Activated T-helper 1 cell treated with anti-CD3 and anti-CD28 coated beads, Interleukin-2, amount 50 U/mL, for 16 hours (primary cell): ENCODE measurements at places on chromosomes 1 and 21.

GRCh38 chr1:205046870-205047269 lies 3.9 kb downstream of the CNTN2 start:
- no peak for DNase-seq

DNA sequence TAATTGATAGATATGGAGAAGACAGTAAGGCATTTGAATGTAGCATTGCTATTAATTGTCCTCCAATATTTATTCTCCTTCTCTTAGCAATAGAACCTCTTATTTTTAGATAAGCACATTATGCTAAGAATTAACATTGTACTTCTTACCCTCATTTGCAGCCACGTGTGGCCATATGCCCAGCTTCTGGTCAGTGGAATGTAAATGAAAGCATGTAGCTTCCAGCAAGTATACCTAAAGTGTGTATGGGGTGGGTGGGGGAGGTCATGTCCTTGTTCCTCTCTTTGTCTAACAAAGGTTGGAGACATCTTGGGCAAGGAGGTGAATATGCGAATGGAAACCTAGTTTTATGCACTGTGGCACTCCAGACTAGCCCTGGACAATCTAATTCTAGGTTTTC lies 133.6 kb upstream of the HMCN1 start:
- no peak for DNase-seq

DNA sequence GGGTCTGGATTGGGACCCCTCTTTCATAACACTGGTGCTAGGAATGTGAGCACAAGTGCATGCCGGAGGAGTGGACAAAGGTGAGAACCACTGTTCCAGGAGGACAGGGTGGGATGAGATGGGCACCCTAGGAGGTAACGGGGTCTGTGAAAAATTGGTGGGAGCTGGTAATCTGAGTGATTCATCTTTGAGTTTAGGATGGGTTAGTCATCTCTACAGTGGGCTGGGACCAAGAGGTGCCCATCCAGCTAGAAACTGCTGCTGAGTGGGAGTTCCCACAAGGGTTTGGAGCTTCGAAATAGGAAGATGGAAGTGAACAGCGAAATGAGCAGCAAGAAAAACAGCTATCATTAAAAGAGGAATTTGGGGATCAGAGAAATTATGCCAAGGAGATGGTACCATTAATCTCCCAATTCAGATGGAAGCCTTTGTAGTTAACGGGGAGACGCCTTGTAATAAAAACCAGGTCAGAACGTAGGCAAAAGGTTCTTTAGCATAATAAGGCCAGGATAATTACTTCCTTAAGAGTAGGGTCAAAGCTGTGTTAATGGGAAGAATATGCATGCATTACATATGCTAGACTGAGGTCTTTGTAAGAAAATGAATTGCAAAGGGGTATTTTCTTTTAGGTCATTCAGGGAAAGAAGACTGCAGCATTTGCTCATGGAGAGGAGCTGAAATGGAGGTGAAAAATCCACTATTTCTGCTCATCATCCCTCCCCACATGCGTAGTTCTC lies 55.5 kb downstream of the OLFML3 start:
- DNase-seq = no peak

DNA sequence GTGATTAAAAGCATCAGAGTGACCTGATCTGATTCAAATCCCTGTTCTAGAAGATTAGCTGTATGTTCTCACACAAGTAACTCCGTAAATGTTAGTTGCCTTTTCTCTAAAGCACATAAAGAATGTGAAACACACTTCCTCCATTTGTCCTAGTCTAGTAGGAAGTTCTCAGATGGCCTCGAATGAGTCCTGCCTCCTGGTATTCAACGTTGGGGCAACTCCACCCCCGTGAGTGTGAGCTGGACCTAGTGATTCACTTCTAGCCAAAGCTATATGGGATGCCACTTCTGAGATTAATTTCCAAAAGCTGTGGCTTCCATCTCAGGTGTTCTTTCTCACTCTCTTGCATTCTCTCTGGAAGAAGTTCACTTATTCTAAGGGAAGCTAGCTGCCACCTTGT lies 267.6 kb downstream of the GPATCH2 start:
- DNase-seq = no peak

- DNase-seq = no peak
These were observed 131.1 kb upstream of the WNT4 start for GRCh38 chr1:22273686-22274681.

DNA sequence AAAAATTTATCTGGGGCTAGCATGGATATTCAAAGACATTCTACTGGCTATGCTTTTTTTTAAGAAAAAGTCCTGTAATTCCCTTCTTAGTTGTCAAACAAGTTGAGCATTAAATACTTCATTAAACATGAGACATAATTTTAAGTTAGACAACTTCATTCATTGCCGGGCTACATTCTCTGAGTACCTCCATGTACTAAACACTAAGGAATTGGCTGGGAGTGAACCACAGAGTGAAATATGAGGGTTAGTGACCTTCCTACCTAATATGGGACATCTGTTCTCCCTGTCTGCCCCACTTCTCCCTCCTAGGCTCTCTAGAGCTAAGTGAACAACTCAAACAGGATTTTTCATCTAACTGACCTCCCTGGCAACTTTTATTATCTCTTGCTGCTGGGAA lies 370.4 kb downstream of the VAV3 start:
- DNase-seq = no peak

- DNase-seq = no peak
These were observed 1.9 kb upstream of the MFN2 start for GRCh38 chr1:11978301-11978700.

DNA sequence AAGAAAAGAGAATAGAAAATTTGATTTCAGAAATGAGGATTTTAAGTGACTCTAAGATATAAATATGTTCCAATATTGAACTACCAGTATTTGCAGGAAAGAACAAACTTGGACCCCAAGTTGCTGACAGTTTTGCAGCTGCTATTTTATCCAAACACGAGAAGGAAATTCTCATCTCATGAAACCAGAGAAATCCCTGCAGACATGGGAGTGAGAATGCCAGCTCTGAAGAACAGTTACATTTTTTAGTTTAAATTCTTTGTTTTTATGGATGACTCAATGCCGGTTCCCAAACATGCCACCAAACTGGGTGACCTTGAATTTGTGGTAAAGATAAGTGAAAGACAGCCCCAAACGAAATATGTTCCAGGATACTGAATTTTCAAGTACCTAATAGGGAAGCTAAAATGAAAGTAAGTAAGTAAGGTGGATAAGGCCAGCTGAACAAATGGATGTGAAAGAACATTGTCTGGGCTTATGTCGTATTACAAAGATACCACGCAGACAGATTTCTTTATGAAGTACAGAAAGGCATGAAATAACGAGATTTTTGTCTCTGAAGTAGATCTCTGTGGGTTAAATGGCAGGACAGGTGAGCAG lies 19.9 kb downstream of the TLR5 start:
- no peak for DNase-seq

- no peak for DNase-seq
These were observed at the start of gene DRAXIN for GRCh38 chr1:11691302-11691914. Gene DRAXIN, plus strand, starts transcription at chr1:11691710. Its CDS starts 14,549 bp downstream, at chr1:11706259.

GRCh38 chr1:220952961-220953643 lies 73.9 kb downstream of the HLX start:
- DNase-seq = no peak

DNA sequence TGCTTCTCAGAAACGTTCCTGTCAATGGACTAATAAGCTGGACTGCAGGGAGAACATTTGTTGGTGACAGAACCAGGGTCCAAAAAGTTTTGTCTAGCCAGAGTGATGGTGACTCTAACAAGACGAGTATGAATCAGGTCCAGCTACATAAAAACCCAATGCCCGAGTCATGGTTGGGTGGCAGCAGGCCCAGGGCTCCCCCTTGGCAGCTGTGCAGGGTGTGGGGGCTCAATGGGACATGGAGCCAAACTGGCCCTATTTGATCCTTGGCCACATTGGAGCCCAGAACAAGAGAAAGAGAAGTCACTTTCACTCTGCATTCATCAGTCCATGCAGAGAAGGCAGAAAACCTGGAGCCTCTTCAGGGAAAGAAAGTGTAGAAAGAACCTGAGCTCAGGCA lies 37.9 kb upstream of the TENT5C start:
- DNase-seq = no peak

- no peak for DNase-seq
These were observed 35.5 kb upstream of the TTC22 start for GRCh38 chr1:54836594-54836993.

GRCh38 chr1:117654493-117655219 lies 48.8 kb downstream of the TENT5C start:
- DNase-seq = no peak

DNA sequence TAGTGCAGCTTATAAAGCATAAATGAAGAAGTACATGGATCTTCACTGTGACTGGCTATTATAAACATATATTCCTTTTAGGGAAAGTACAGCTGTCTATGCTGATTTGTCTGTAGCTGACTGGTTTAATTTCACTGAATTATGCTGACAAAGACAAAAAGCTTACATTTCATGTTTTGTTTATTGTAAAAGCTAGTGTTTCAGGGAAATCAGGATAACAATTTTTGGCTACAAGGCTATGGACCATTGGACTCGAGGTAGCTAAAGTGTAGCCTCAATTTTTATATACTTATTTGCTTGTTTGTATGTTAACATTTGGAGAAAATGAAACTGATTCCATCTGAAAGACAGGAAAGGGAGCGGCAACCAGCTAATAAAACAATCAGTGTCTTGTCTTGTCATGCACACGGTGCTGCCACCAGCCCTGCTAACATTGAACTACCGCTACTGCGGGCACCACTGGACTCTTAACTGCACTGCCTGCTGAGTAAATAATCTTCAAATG lies 480.2 kb downstream of the COL11A1 start:
- no peak for DNase-seq

DNA sequence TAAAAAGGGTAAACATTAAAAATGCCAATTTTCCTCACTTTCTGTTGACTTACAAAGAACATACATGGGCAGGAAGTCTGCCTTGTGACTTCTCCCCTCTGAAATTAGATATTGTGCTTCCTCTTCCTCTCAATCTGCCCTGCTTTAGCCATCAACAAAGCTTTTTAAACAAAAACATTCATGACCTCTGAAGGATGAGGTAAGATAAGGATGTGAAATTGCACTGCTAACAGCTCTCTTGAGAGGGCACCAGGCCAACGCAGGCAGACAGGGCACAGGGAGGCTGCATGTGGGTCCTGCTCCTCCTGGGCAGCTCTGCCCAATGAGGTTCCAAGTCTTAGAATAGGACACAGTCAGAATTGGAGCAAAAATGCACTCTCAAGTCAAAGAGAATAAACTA lies 62.1 kb downstream of the DEGS1 start:
- no peak for DNase-seq

DNA sequence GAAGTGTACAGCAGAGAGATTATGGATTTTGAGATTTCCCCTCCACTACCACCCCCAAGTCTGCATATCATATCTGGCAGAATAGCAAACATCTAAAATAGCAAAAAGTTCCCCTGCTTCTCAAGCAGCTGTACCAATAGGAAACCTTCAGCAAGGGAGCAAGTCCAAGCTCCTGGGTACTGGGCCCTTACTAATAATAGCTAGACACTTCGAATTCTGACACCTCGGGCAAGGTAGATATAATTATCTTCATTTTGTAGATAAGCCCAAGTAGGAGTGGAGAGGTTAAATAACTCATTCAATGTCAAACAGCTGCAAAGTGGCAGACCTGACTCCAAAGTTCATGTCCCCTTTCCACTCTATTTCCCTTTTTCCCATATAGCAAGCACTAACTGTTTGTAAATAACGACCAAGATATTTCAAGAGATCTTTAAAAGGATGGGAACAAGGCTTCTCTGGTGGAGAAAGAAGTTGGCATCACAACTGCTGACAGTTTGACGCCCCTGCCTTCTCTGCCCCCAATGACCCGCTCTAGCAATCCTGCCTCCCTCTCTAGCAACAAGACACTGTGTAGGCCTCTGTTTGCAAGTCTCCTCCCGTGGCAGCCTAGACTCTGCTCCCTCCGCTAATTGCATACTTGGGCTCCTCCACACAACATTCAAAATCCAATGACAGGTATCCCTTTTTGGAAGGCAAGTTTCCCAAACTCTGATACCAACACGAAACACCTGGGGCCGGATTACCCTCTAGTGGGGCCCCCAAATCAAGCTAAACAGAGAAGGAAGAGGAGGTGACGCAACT lies 18.7 kb upstream of the ADAR start:
- no peak for DNase-seq

- DNase-seq = no peak
These were observed 61.9 kb downstream of the TBCE start for GRCh38 chr1:235429143-235429542.

GRCh38 chr1:62870148-62870547 lies 86.2 kb downstream of the ATG4C start:
- no peak for DNase-seq

DNA sequence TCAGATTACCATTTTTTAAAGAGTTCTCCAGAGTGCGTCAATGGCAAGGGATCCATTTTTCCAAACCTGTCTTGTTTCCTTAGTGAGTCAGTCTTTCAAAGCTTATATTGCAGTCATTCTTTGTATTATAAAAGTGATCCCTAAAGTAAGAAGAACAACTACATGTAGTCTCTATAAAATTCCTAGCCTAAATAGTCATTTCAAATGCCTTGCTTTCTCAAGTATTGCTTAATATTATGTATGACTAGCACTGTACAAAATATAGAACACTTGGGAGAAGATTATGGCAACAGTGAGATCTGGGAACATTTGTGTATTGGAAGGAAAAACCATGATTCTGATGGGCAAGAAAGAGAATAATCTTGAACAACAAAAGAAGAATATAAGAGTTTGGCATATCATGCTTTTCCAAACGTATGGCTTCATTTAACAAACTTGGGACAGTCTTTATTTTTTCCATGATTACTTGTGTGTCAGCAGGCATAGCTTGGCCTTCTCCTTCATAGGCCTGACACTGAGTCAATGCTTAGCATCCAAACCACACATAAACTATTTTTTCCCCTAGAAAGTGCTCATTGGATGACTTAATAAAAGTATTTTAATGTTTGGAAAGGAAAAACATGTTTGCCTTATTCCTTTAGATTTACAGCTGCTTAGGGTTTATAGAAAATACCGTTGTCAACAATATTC lies 547.4 kb downstream of the LTN1 start:
- no peak for DNase-seq

- no peak for DNase-seq
These were observed 4.1 kb upstream of the EPS8L3 start for GRCh38 chr1:109767637-109768334.

DNA sequence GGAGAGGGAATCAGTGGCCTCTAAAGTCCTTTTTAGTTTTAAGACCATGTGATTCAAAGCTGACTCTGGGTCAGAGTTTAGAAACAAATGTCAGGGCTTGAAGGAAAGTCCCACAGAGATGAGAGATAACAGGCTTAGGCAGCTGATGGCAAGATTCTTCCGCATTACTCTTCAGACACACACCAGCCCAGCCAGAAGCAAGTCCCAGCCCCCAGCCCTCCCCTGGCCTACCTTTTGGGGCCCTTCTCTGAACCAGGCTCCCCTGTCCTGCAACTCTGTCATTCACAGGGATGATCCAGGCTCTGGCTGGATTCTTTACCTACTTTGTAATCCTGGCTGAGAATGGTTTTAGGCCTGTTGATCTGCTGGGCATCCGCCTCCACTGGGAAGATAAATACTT lies 13.1 kb upstream of the CASQ1 start:
- no peak for DNase-seq

GRCh38 chr1:145994391-145995120 lies 1.8 kb downstream of the TXNIP start:
- DNase-seq = no peak

GRCh38 chr1:203099805-203100515 lies 14.1 kb upstream of the MYOG start:
- DNase-seq = no peak
